ENCODE measurements at places on chromosomes 6 and 20.

DNA sequence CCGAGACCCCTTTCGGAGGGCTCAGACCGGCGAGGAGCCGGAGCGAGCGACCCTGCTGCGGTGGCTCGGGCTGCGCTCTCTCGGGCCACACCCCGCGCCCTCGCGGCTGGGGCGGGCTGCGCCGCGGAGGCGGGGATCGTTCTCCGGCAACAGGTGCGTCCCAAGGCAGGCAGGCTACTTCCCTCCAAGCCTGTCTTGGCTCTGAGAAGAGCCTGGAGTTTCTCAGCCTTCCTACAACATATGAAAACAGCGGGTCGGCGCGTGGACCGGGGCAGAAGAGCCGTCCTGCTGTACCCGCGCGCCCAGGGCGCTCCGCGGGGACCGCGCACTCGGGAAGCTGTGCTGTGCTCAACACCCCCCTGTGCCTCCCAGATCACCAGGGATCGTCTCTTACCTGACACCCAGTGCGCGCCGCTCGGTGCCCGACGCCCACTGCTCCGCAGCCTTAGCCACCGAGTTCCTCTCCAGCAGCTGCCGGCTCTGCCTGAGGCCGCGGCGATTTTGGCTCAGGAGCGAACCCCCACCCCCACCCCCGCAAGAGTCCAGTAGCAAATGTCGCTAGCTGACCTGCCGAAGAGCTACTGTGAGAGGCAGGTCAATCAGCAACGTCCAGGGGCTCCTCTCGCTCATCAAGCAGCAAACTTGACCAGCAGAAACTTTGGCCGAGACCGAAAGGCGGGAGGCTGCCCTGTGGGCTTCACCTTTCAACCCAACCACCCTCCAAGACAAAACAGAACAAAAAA lies 3.7 kb upstream of the OLIG3 start:
- DNase-seq, result no peak

- DNase-seq, result no peak
These were observed 121.0 kb upstream of the ATXN1 start for GRCh38 chr6:16882230-16882629.

DNA sequence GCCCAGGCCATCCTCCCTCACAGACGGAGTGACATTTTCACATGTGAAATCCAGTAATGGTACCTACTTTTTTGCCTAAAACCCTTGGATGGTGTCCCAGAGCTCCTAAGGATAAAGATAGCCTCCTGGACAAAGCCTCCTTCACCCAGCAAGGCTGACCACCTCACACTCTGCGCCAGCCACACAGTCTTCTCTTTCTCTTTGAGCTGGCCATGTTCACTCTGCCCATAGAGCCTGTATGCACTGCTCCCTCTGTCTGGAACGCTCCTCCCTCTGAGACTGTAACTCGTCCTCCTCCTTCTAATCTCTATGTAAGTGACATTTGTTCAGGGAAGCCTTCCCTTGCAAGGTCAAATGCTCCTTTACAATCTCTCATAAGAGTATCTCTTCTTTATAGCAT lies 14.6 kb downstream of the TMEM151B start:
- DNase-seq, result no peak

DNA sequence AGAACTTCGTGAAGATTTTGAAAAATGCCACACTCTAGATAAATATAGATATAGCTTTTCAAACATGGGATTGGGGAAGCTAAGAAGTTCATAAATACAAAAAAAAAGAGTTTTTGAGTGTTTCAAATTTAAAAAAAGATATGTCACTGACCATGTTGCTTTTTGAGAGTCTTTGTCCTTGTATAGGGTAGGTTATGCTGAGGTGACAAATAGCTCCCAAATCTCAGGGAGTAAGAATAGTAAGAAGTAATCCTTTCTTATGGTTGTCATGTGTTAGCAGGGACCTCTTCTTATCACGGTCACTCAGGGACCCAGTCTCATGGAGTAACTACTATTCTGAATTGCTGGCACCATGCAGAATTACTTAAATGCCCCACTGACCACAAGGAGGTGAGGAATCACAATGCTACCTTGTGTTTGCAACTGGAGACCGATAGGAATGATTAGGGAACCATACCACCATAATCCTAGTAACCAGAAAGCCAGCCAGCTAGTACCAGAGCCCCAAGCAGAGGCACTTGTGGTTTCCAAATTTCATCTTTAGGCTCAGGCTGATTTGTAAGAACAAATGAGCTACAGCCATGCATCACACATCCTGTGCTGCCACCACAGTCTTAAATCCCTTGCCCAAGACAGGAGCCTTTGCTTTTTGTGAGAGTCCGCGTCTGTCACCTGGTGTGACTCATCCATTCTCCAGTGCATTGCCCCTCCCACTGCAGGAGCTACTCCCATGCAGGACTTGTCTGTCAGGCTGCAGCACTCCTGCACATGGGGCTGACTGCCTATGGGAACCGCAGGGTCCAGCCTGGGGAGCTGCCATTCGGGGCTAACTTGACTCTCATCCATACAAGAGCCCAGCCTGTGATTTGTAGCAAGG lies 42.4 kb upstream of the ADGRF4 start:
- no peak for DNase-seq

DNA sequence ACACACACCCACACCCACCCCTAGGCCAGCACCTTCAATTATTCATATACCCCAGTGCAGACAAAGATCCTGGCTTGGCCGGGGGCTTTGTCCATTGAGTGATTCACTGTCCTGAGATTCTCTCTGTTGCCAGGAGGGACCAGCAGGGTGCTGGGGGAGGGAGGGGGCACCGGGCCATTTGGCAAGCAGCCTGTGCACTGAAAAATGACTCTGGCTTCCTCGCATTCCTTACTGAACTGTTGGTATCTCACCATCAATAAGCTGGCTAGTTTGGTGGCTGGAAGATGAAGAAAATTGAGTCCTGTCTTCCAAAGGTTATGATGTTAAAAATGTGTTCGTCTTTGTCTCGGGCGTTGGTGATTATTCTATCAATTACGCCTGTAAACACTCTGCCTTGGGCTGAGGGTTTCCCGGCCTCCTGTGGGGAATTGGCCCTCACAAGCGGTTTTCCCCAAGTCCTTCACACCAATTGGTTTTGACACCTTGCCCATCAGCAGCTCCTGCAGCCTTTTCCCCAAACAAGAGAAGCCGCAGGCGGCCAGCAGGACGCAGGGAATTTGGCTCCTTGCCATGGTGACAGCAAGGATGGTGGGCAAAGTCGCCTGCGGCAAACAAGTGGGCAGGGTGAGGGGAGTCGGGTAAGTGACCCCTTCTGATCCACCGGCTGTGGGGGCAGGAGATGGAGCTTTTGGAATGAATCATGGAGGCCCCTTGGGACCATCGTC lies 4.9 kb downstream of the VSTM2L start:
- DNase-seq, result no peak

GRCh38 chr6:20509212-20509611 lies 25.0 kb upstream of the CDKAL1 start:
- DNase-seq, result no peak

All from activated T-helper 9 cell treated with anti-CD3 and anti-CD28 coated beads, Interleukin-2, amount 50 U/mL, for 16 hours (primary cell).